Activated naive CD4-positive, alpha-beta T cell treated with anti-CD3 and anti-CD28 coated beads for 36 hours (primary cell): ENCODE measurements at places on chromosomes 13 and 19. TPM values are rescaled to one million over a fixed set of nuclear protein-coding genes. Genes with fewer than 3 reads are reported as not detected.

- DNase-seq, result no peak
These were observed 3.5 kb upstream of the SIGLEC8 start for GRCh38 chr19:51461723-51462161.

DNA sequence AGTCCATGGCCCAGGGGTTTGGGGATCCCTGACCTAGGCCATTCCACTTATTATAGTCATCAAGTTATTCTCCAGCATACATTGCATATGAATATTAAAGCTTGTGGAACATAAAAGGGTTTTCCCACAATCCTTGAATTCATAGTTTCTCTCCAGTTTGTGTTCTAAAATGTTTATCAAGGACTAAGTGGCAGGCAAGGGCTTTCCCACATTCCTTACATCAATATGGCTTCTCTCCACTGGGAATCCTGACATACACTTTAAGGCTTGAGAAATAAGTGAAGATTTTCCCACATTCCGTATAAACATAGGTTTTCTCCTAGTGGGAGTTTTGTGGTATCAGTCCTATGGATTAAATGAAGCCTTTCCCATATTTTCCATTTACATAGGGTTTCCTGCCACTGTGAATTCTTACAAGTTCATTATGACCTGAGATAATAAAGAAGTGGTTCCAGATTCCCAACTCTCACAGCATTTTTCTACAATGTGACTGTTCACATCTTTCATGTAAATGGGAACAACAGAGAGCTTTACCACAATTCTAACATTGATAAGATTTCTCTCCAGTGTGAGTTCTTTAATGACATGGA lies 14.5 kb downstream of the ZNF426 start:
- DNase-seq, result no peak

GRCh38 chr13:110600261-110600819 lies 15.0 kb upstream of the NAXD start:
- no peak for DNase-seq

- peak; percentile 18 for DNase-seq
These were observed 47.9 kb upstream of the MYCBP2 start for GRCh38 chr13:77374786-77375185.

DNA sequence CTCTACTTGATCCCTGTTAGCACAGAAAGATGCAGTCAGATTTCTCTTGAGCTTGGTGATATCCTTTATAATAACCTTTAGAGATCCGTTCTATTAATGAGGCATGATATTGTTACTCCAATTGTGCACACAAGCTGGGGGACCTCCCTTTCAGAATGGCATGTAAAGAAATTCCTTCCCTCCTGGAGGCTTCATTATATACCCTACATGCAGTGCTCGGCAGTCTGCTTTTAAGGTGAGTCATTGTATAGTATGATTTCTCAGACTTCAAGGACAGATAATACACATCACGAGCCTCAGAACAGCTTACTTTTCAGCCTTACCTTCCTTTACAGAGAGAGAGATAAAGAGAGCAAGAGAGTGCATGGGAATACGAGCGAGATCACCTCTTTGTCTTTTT lies 261.3 kb downstream of the ATP8A2 start:
- no peak for DNase-seq

GRCh38 chr13:33188093-33188882 lies 97.3 kb downstream of the STARD13 start:
- no peak for DNase-seq

The ZNF426 gene
- 11.2 TPM for total RNA-seq

The ONECUT3 gene
- total RNA-seq, result not detected

The CGB2 gene
- not detected for total RNA-seq

The C13orf42 gene
- not detected for total RNA-seq

The LRG1 gene
- total RNA-seq, result 1.5 TPM

The AMH gene
- total RNA-seq, result 2.6 TPM

The SF3A2 gene
- total RNA-seq, result 154 TPM

The VSTM1 gene
- total RNA-seq, result not detected
